T follicular helper cell (primary cell): ENCODE measurements at places on chromosomes 7 and 10.

- no peak for DNase-seq
Observed at GRCh38 chr7:148973256-148973655, 55.0 kb downstream of the PDIA4 start.

DNA sequence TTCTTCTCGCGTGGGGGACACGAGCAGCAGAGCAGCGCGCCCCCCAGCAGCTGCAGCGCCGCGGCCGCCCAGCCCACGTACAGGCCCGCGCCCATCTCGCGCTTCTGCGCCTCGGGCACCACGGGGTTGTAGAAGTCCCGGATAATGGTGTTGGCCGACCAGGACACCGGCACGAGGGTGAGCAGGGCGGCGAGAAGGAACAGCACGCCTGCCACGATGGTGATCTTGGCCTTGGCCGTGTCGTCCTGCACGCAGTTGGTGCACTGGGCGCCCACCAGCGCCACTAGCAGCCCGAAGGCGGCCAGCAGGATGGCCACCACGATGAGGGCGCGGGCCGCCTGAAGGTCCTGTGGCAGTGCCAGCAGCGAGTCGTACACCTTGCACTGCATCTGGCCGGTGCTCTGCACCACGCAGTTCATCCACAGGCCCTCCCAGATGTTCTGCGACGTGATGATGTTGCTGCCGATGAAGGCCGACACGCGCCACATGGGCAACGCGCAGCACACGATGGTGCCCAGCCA lies 529 bp downstream of the CLDN3 start:
- DNase-seq: no peak

GRCh38 chr10:21910798-21911197 lies 92.7 kb downstream of the DNAJC1 start:
- no peak for DNase-seq

DNA sequence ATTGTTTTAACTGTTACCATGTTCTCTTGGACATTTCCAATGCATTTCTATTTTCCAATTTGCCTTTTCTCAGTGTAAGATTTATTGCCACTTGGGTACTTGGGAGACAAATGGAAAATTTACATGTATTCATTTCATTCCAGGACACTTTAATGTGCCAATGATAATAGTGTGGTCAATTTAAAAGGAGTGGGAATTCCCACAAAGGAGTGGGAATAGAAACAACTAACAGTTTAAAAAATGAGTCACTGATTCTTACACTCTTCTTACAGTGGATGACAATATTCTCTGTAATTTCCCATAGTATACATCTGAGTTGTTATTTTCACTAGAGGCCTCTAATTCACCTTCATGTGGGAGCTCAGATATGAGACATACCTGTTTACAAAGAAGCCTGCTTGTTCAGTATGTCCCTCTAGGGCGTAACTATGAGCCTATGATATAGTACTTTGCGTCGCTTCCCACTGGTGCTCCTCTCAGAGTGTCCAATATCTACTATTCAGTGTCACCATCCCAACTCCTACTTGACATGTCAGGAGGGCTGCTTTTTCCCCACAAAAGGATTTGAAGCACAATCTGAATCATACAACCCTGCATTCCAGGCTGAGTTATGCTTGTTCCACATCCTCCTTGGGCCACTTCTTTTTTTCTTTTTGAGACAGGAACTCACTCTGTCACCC lies 301.3 kb downstream of the PHTF2 start:
- DNase-seq: no peak

DNA sequence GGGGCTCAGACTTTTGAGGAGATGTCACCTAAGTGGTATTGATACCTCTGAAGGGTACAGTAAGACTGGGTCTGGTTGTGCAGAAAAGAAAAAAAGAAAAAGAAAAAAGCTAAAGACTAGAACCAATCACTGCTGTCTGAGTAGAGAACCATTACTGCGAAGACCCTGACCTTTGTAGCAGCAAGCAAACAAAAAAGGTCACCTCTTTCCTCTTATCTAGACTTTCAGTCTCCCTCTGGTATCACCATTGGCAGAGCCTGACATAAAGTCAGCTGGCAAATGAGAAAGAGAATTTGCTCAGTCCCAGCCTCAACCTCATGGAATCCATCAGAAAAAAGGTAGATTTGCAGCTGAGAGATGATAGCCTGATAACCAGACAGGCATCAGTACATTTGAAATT lies 2.6 kb upstream of the DNTT start:
- DNase-seq: no peak

GRCh38 chr7:107874605-107875446 lies 16.2 kb upstream of the DLD start:
- DNase-seq: no peak

DNA sequence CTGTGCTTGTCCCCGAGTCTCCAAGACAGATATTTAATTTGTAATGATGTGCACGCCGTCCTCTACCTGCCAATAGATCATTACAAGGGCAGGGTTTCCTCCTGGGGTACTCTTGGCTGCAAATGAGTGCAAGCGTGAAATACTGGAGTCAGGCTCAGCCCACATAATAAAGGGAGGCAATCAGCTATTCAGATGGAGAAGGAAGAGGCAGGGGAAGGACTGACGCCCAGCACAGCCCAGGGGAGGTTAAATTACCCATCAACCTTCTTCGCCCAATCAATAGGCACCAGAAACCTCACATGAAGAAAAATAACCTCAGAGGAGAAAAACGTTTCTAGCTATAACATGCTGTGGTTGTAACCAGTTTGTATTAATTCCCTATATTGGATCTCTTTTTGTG lies 544.9 kb upstream of the ADARB2 start:
- DNase-seq: no peak

GRCh38 chr7:81210137-81211064 lies 291.6 kb upstream of the SEMA3C start:
- no peak for DNase-seq

DNA sequence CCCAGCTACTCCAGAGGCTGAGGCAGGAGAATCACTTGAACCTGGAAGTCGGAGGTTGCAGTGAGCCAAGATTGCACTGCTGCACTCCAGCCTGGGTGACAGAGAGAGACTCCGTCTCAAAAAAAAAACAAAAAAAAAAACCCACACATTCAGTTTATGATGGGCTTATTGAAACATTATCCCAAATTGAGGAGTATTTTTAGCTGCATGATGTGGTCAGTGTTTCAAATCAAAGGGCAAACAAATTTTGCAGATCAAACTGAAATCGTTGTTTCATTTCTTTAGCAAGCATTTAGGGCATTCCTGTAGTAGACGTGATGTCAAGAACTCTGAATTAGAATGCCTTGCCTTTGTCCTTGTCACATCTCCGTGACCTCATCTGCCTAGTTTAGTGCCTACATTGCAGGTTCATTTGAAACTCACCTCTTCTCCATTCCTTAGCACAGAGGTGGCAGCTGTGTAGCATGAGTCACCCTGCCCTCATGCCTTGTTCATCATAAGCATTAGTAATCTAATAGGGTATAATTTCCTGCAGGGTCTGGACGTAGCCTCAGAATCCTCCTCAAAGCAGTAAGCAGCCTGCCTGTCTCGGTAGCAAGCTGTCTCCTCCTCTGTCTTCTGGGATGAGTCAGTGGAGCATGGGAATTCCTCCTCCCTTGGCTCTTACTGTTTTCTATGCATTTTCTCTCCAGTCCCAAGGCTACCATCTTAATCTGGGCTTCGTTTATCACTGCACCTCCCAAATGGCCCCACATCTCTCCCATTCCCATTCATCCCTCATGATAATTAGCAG lies 73.8 kb downstream of the CUL1 start:
- no peak for DNase-seq

- DNase-seq: no peak
Observed at GRCh38 chr7:75579899-75580298, 87.8 kb downstream of the SPDYE5 start.

DNA sequence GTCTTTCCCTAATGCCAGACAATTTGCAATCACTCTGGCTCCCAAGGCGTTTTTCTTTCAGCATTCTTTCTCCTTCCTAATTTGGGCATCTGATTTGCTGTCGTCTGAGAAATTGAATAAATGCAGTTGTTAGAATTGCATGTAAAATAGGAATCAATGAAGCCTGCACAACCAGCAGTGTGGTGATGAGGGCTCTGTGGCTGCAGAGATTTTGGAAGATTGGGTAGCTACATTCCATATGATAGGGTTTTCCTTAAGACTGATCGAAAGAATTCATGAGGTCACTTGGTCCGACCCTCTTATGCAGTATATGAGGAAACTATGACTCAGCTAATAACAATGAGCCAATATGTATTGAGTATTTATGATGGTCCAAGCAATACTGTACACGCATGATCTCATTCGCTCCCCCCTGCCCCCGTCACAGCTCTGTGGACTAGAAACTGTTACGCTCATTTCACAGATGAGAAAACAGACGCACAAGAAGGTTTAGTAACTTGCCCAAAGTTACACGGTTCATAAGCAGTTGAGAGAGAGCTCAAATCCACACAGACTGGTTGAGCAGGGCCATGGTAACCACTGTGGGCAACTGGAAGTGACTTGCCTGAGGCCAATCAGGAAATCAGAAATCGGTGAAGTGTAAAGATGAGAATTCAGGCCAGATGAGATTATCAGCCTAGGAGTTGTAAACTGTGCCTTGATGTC lies 527.2 kb downstream of the GATA3 start:
- no peak for DNase-seq

DNA sequence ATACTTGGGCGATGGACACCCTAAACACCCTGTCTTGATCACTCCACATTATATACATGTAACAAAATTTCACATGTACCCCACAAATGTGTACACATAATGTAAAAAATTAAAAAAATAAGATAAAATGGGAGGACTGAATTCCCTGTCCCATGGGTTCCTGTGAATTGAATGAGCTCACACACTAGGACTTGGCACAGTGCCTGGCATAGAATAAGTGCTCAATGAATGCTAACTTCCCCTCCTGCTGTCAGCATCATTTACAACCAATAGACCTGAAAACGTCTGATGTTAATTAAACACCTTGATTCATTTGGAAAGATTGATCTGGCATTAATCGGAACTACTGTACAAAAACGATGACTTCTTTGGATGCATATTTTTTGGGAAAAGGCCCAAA lies 117.3 kb upstream of the ZNF438 start:
- no peak for DNase-seq

- no peak for DNase-seq
Observed at GRCh38 chr10:10489076-10489475, 528.6 kb upstream of the CELF2 start.

- DNase-seq: no peak
Observed at GRCh38 chr7:69091521-69091920, 506.8 kb upstream of the AUTS2 start.

DNA sequence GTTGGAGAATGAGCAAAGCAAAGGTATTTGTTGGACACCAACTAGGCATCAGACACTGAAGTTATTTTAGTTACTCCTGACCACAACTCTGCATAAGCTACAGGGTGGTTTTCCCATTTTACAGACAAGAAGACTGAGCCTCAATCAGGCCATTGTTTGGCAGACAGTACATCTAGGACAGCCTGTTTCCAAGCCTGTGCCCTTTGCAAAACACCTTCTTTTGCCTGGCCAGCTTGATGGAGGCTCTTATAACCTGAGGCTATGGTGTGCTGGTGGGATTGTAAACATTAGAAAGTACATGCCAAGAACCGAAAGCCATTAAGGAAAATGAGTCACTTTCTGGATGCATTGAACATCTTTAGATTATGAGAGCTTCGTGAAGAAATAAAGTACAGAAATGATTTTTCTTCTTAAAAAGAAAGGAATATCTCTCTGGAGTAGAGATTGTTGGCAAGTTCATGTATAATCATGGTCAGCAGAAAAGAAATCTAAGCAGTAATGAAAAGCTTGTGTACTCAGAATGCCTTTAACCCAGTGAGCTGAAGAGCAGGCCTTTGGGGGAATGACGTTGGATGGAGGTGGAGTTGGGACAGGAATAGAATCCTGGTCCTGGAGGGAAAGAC lies 140.6 kb downstream of the KIAA1217 start:
- DNase-seq: no peak

DNA sequence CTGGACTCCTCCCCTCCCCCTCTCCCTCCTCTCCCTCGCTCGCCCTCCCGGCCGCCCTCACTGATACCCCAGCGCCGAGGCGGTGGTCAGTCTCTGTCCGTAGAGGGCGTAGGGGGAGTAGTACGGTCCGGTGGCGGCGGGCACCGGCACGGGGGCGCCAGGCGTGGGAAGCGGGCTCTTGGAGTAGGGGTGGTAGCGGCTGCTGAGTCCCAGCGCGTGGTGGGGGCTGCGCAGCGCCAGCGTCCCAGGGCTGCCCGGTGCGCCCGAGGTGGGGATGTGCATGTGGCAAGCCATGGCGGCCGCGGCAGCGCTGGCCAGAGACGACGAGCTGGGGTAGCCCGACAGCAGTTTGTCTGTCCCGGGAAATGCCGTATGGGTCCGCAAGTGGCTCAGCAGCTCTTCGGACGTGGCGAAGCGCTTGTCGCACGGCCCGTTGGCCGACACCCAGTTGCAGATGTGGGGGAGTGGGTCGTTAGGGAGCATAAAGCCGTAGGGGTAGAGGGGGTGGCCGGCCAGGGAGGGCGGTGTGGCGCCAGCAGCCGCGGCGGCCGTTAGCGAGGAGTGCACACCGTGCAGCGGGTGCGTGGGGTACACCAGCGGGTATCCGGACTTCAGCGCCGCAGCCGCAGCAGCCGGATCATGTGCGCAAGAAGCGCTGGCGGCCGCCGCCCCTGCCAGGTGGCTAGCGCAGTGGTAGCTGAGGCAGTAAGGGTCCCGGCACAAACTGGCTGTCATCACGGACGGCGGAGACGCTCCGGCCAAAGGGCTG lies 2.7 kb downstream of the ZNF503 start:
- no peak for DNase-seq

DNA sequence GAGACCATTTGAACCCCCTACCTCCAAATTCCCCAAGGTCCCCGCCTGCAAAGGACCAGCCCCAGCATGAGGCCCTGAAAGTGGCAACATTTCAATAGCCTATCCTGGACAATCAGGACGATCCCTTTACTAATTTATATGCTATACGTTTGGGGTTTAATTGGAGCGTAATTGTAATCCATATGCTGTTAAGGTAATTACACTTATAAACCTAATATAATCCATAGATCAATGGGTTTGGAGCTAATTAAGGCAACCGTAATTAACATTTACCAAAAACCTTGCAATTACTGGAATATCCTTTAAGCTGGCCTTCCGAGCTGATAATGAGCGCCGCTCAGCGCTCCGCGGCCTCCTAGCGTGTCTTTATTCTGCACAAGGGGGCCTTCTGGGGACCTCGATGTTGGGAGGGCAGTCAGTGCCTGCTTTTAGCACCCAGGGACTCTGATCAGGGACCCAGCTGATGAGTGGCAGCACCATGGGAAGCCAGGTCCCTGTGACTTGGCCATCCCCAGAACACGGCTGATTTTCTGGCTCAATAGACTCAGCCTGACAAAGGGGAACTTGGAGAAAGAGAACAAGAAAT lies 91.2 kb downstream of the LHPP start:
- DNase-seq: no peak

- no peak for DNase-seq
Observed at GRCh38 chr7:134448356-134449229, 10.3 kb downstream of the AKR1B1 start.

DNA sequence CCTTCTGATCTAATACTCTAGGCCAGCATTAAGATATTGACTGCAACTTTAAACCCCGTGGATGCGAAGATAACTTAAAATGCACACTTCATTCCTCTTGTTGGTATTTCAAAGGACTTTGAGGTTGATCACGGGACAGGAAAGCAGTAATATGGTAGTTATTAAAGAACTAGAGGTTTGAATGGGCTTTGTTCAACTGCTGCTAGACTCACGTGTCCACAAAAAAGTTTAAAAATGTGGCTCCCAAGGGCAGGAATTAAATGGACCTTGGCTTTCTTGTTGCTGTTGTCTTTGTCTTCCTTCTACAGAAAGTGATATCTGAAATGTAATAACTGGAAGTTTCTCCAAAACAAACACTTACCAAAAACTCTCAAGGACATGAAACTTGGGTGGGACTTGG lies 186.3 kb downstream of the XPNPEP1 start:
- DNase-seq: no peak
